ENCODE measurements at places on chromosomes 2 and 18.

DNA sequence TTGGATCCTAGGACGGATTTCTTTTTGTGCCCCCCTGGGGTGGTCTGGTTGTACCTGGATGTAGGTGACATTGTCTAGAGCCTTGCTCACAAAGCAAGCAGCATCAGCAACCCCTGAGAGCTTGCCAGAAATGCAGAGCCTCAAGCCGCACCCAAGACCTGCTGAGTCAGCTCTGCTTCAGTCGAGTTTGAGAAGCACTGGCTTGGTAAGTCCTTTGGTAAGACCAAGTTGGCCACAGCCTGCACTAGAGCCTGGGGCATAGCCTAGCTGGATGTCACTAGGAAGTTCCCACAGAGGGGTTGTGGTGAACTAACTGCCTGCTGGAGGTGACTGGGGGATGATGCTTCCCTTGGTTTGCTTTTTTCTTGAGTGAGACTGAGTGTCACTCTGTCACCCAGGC lies 6.2 kb downstream of the ABCG5 start:
- no peak for DNase-seq

GRCh38 chr18:80249217-80250093 lies 2.1 kb upstream of the PARD6G start:
- DNase-seq, result no peak

- no peak for DNase-seq
Measured at GRCh38 chr2:19837235-19837766, 64.5 kb downstream of the TTC32 start.

- no peak for DNase-seq
Measured at GRCh38 chr2:241804326-241805229, 4.4 kb upstream of the NEU4 start.

GRCh38 chr2:9391961-9392720 lies 31.2 kb downstream of the ITGB1BP1 start:
- no peak for DNase-seq

DNA sequence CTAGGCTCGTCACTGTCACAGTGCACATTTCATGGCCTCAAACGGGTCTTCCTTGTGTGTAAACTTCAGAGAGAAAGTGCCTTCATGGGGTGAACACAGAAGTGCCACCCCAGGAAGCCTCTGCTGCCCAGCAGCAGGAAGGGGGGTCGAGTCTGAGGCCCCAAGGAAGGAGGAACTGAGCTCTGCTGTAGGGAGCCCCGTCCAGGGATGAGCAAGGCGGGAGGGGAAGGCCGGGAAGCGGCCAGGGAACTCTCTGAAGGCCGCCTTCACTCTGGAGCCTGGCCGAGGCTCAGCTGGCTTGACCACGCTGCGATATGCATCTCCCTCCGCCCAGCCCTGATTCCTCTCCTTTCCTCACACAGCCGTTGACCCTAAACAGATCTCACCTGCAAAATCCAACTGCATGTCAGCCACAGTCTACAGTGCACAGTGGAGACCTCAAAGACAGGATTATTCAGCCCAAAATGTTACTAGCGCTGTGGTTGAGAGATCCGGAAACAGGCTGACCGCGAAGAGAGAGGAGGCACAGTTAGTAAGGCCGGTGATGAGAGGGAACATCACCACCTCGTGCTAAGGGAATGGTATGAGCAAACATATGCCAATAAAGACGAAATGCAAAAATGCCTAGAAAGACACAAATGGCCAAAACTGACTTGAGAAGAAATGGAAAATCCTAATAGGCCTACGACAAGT lies 34.2 kb upstream of the CTDP1 start:
- no peak for DNase-seq

DNA sequence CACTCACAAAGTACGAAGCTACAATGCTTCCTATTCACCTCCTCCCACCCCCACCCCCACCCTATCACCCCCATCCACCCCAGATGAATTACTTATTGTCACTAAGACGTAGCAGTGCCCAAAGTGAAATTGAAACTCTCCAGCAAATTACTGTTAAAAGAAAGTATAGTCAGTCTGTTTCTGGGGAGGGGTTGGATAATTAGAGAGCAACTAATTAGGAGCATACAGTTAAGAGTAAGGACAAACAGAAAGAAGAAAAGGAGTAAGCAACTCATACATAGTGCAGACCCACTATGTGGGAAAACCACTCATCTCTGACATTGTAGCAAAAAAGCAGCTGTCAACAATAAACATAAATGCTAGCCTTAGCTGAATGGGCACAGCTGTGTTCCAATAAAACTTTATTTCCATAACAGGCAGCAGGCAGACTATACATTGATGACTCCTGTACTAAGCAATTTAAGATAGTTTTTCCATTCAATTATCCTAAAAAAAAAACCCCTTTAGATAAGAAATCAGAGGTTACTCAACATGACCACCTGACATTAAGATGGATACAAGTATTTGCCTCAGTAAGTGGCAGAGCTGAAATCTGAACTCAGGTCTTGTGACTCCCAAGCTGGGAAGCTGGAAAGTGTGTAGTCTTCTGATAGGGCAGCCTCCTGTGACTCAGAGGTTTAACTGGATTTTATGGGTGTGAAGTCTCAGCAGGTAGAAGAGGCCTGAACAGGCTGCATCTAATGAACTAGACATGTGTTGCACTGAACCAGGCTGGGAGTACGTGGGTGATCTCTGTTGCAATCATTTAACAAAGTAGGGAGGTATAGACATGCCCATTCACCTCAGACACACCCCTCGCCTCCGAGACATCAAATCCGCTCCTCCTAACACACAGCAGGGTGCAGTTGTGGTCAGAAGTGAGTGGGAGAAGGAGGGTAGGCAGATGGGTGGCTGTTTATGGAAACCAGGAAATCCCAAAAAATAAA lies 171.8 kb upstream of the KLF7 start:
- no peak for DNase-seq

DNA sequence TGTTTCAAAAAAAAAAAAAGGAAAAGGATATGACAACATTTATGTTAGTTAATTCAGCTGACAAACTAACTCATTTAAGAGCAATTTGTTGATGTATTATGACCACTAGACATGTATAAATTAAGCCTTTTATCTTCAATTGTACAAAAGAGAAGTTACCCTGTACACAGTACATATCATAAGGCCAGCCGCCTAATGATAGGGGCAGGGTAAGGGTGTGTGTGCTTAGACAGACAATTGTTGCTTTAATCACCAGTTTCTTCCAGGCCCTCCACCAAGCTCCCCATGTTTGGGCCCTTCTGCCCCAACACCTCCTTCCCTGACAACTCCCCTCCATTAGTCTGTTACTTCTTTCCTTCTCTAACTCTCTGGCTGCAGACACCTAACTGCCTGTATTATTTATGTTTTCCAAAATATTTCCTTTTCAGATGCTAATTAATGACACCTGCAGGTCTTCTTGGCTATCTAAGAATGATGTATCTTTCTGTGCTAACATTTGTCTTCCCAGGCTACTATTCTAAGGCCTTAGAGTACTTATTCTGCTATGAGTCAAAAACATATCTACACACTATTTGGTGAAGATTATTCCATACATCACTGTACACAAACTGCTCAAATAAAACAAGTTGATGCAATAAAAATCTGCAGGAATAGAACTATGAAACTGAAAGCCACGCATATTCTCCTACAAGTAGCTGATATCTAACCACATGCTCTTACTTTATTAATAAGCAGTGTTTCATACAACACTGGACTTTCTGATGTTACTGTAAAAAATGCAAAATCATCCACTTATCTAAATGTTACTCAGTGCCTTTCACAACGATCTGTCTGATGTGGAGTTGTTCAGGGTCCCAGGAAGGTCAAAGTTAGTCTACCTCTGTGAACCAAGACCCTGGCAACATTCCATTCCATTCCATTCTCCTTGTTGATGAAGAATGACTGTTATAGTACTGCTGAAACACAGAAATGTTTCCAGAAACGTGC lies 26.4 kb downstream of the TMEM131 start:
- no peak for DNase-seq

DNA sequence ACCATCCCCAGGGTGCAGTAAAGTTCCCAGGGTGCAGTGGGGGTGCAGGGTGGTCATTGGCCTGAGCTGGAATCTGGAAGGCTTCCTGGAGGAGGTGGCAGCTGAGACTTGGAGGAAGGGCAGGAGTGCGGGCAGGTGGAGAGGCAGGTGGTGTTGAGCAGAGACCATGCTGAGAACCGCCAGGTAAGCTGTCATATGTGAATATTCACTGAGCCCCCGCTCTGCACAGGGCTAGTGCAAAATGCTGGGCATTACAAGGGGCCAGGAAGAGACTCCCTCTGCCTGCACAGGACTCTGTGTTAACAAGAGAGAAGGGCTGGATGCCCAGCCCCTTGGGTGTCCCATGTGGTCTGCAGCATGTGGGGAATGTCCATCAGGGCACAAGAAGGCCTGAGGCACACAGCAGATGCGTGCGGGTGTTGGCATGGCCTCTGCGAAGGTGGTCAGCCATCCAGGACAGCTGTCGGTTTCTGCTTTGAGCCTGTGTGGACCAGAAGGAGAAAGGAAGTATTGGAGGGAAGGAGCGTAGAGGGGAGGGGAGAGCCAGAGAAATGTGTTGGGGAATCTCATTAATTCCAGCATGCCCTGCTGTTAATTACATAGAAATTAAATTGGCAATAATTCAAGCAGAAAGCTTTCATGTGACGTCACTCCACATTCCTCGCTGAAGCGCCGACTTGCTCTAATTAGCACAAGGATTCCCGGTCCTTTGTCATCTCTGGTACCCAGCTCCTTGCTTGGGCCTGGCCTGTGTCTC lies 62.8 kb upstream of the OTOS start:
- no peak for DNase-seq

GRCh38 chr18:24539866-24540617 lies 79.6 kb downstream of the HRH4 start:
- no peak for DNase-seq

DNA sequence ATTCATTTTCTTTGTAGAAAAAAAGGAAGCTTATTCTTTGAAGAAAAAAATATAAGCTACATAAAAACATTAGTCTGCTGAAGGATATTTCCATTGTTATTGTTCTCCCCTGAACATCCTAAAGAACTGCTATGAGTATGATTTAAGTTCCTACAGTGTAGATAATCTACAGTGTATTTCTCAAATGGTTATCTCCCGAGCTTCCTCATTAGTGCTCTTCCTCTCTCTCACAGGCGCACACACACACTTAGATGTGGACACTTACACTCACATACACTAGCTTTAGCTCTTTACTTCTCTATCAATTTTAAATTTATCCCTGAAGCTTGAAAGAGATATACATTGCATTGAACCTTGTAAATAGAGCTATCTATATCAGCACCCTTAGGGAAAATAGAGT lies 681.0 kb downstream of the KCNJ3 start:
- DNase-seq, result no peak
